ENCODE measurements at places on chromosomes 4 and X.
A peak's percentile ranks its signal among the peaks of the same experiment; 100 is the strongest.

- no peak for DNase-seq
Observed at GRCh38 chrX:68304602-68305001, 128.7 kb downstream of the OPHN1 start.

DNA sequence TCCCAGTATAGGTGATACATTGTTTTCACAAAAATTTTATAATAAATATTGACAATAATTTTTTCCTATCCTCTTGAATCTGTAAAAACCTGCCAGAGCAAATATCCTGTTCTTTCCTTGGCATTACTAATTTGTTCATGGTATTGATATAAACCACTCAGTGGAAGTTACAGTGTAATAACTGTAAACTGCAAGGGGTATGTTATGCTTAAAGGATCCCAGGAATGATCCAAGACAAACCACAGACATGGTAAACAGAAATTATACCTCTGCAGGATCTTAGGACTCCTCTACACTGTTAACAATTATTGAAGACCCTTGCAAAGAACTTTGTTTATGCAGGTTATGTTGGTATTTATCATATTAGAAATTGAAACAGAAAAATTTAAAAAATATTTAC, 17.7 kb upstream of the MAD2L1 start:
- DNase-seq: no peak

DNA sequence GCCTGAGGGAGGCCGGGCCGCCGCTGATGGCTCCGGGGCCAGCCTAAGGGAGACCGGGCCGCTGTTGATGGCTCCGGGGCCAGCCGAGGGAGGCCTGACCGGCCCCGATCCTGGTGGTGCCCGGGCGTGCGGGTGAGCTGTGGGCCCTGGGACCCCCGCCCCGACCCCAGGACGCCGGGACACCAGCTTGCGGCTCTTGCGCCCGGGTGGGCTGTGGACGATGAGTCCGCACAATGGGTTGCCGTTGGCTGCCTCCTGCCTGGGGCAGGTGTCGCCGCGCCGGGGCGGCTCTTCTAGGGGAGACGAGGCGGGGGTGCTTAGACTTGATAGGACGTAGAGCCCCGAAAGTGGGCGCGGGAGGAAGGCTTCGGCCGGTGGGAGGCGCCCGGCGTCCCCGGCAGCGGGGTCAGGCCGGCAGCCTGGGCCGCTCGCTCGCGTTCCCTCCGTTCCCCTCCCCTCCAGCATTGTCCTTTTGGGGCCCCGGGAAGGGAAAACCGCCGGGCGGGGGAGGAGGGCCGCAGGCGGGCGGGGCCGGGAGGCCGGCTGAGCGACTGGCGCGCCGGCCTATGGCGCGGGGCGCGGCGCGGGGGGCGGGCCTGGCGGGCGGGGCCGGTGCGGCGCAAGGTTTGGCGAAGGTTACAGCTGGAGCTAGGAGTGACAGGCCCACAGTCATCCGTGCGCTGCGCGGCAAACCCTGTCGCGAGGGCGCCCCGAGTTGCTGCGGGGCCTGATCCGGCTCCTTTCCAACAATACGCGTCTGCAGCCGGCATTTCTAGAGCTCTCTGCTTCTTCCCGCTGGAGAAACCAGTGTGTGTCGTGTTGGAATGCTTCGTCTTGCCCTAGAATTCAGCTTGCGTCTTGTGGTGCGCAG, 819 bp downstream of the KIAA0232 start:
- peak; percentile 73 for DNase-seq

DNA sequence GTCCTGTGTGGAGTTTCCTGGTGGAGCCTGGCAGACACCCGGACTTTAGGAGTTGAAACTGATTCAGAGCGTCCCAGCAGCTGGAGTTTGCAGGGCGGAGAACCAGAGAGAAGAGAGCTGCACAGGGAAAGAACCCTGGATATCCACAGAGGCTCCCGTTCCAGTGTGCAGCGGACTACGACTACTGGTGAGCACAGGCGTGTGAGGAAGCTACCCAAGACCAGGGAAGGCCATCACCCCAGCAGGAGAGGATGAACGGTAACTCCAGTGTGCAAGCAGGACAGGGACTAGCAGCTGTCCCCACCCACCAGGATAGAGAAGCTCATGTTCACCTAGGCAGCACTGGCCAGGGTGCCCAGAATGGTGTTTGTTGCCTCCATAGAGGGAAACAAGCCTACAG, 2.3 kb downstream of the LAGE3 start:
- DNase-seq: no peak

- DNase-seq: no peak
Observed at GRCh38 chrX:771536-771935, 140.9 kb downstream of the SHOX start.

DNA sequence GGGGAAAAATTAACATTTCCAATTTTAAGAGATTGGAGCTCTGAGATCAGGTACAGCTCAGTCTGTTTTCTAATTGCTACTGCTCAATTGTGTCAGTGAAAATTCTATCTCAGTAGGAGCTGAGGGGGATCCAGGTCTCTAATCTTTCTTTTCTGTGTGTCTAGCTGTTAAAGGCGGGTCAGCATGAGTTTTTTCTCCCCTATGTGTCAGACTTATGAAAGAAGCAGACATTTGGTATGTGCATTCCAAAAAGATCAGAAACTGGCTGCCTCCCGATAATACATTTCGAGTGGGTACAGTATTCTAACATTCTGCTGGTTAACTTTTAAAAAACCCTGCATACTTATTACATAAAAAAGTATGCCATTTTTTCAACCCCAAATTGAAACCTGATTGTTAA, 72.4 kb downstream of the PCDH7 start:
- no peak for DNase-seq

DNA sequence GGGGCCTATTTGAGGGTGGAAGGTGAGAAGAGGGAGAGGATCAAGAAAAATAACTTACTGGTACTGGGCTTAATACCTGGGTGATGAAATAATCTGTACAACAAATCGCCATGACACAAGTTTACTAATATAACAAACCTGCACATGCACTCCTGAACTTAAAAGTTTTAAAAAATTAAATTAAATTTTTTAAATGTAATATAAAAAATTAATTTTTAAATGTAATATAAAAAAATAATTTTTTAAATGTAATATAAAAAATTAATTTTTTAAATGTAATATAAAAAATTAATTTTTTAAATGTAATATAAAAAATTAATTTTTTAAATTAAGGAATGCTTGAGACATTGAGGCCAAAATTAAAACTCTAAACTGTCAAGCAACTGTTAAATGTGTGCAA, 124.3 kb upstream of the GALNT7 start:
- no peak for DNase-seq

DNA sequence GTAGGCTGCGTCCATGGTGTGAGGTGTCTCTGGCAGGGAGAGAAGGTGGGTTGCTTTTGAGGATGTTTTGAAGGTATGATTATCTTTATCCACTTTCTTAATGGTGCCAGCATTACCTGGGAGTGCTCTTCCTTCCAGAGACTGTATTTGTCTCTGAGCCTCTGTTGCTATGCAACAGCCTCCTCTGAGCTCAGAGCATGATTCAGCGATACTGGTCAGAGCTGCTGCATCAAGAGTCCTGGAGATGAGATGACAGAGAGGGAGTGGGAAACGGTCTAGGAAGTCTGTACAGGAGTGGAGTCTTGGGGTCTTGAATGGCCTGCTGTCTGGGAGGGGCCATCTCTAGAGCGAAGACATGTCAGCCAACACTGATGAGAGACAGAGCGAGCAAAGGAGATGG, 104.4 kb upstream of the RAB40AL start:
- DNase-seq: no peak
